ENCODE measurements at places on chromosomes 4 and X.

DNA sequence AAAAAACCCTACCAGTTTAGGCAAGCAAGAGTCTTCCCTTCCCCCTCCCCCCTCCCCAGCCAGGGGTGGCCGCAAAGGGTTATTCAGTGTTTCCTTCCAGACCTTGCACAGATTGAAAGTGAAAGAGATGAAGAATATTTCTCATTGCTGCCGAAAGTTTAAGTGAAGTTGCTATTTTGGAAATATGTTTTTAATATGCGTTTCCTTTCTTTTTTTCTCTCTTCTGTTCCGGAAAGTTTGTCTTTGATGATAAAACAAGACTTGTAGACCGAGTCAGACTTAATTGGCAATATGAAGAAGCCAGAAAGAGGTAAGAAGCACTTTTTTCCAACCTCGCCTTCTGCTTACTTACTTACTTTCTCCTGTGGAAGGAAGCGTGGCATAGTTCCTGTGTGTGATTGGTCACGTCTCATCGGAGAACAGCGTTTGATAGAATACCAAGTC, 58.5 kb upstream of the CLCN4 start:
- DNase-seq, result no peak

DNA sequence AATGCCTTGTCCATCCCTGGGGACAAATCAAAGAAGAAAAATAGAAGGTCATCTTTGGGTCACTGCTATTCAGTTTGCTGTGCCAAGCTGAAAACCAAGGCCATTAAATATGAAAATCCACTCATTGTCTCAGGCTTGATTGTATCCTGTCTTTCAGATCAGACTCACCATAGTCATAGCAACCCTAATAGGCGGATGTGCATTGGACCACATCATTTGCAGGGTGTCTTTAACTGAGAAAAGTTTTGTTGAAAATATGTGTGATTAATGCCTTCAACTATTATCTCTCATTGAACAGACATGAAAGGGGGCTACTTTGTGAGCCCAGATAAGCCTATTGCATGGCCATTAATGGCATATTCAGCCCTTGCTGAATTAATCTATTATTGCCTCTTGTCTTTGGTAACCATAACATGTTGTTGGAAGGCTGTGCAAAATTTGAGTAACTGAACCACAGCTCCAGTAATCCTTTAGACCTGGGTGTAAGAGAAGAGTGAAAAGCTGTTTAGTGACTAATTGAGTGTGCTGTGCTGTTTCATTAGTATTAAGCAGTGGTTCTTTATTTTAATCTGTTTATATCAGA, 453.6 kb upstream of the EPHA5 start:
- DNase-seq, result no peak

- DNase-seq, result no peak
Observed at GRCh38 chr4:57109847-57110639, at the start of gene IGFBP7. TSS of gene IGFBP7 (minus strand) at chr4:57110385. CDS start at chr4:57110351, 34 bp downstream.

DNA sequence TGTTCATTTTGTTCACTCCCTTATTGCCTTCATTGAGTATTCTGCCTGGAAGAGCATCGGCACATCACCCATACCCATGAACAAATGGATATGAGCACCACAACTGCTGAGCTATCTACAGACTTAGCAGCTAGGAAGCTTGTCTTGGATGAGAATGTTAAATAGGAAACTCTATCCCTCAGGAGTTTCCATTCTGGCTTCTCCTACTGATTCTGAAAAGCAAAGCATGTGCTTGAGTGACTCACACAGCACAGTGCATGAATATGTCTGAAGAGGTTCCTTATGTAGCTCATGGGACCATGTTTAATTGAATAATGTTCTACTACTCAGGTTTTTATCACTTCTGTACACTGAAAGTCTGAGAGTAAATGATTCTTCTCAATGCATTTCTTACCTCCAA, 57.3 kb upstream of the MXRA5 start:
- no peak for DNase-seq

DNA sequence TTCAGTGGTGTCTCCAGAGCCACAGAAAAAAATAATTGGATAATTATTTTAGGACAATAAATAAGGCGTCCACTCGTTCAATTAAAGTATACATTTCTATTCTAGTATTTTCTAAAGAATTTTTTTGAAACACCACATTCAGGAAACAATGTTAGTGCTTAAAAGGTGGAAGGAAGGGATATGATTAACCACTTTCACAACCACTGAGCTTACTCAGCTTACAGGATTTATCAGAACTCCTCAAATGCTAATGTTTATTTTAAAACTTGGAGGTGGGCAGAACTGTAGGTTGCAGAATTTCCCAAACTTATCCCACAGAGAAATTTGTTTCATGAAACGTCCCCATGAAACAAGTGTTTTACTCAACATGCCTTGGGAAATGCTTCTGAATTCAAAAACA, 54.3 kb upstream of the MAGEB2 start:
- DNase-seq, result no peak

DNA sequence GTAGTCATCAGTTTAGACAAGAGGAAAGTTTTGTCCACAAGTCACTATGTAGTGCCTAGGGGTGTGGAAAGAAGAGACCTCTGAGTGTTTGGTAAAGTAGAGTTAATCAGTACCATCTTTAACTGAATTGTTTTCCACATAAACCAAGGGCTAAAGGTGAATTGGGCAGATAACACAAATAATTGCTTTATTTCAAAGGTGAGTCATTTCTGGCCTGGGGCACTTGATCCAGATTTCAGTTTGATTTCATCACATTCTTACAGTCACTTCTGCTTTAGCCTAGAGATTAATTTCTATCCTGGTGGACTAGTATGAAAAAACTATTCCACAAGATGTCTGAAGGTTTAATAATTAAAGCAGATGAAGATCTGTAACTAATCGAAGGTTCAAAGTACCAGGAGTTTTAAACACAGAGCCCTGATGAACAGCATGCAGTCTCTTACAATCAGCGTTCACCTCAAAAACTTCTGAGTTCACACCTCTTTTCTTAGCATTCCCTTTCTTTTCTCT, 74.5 kb upstream of the BOD1L1 start:
- peak; percentile 69 for DNase-seq

DNA sequence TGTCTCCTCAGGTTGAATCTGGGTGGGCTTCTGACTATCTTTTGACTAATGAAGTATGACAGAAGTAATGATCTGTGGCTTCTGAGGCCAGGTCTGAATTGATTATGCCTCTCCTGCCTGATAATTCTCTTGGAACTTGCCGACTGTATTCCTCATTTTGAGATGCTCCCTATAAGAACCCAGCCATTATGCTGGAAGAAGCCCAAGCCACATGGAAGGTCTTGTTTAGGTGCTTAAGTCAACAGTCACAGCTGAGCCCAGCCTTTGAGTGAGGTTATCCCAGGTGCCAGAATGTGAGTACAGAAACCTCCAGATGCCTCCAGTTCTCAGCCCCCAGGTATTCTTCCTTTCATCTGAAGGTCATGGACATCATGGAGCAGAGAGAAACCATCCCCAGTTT, 456.6 kb downstream of the IL15 start:
- DNase-seq, result no peak

DNA sequence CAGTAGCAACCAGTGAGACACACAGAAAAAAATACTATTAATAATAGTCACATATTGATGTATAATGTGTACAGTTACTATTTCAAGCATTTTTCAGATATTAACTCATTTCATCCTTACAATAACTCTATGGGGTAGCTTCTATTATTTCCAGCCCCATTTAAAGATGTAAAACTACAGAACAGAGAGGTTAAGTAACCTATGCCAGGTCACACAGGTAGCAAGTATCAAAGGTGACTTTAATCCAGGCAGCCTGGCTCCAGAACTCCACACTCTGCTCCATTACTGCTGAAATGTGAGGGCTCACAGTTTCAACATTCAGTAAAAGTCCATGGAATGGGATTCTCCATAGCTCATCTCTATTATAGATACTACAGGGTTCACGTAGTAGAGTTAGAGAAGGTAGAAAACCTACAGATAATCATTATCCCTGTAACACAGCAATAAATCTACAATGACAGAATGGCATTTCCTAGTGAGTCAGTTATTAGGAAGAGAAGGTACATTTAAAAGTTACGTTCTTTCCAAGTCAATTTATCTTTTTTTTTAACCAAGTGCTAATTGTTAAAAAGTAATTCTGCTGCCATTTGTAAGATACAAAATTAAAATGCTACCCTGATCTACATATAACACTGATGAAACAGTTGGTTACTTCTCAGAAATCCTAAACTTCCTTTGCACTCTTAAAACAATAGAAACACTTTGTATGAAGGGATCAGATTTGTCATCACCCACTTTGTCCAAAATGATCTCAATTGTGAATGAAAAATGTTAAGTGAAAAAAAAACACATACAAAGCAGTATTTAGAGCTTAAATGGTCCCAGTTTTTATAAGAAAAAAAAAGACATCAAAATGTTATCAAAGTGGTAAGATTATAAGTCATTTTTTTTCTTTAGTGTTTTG, 18.7 kb downstream of the RELL1 start:
- no peak for DNase-seq

- no peak for DNase-seq
Observed at GRCh38 chrX:53421772-53422085, 725 bp downstream of the SMC1A start.

- no peak for DNase-seq
Observed at GRCh38 chr4:2045518-2045951, 13.6 kb upstream of the NAT8L start.

- no peak for DNase-seq
Observed at GRCh38 chr4:46656071-46656470, 253.0 kb downstream of the COX7B2 start.

GRCh38 chrX:47499293-47499692, 16.3 kb upstream of the ZNF41 start:
- no peak for DNase-seq

DNA sequence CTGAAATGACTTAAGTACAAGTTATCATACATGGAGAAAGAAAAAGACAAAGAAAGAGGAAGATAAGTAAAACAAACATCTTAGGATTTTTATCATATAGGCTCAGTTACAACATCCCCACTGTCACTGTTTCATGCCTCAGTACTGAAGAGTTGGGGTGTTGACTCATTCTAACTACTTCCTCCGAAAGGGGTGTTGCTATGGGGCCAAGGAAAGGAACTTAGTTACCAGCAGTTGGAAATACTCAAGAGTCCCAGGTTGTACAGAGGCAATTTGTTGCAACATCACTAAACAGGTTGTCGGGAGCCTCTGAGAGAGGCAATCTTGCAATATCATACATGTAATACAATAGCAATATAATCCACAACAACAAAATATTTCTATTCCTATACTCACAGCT, 1264.7 kb downstream of the PCDH7 start:
- DNase-seq, result no peak

DNA sequence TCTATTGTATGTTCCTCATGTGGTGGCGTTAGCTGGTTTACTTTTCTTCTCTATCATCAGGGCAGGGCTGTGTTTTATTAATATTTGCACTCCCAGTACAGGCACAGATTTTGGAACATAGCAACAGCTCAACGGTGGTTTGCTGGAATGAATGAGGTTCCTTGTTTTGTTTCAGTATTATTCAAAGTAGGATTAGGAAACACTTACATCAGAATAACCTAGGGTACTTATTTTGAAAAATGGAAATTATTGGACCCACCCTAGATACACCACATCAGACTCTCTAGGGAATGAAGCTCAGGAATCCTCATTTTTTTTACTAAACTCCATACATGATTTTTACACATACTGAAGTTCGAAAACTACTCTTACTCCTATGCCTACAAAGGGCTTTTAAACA, 108.8 kb upstream of the ENPEP start:
- no peak for DNase-seq

- no peak for DNase-seq
Observed at GRCh38 chr4:151599863-151600262, 160.9 kb downstream of the GATB start.
